ENCODE measurements at places on chromosomes 5 and 9.

- DNase-seq, result no peak
These were observed 288.7 kb downstream of the RFX3 start for GRCh38 chr9:3237121-3237520.

GRCh38 chr5:99771296-99771695 lies 763.9 kb upstream of the FAM174A start:
- no peak for DNase-seq

DNA sequence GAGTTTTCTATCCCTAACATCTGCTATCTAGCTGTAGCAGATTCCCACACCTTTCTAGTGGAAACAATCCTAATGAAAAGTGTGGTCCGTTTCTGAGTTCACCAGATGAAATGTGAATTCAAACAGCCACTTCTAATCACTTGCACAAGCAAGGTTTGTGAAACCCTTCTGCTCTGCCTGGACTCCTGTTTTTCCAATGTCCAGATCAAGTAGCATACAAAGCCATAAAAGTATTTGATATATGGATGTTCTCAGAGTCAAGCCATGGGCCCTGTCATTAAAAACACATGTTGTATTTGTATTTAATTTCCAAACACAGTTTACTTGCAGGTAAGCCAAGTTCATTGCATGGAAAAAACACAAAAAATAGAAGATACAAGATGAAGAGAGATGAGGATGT lies 570.4 kb downstream of the NR2F1-AS1 start:
- no peak for DNase-seq

DNA sequence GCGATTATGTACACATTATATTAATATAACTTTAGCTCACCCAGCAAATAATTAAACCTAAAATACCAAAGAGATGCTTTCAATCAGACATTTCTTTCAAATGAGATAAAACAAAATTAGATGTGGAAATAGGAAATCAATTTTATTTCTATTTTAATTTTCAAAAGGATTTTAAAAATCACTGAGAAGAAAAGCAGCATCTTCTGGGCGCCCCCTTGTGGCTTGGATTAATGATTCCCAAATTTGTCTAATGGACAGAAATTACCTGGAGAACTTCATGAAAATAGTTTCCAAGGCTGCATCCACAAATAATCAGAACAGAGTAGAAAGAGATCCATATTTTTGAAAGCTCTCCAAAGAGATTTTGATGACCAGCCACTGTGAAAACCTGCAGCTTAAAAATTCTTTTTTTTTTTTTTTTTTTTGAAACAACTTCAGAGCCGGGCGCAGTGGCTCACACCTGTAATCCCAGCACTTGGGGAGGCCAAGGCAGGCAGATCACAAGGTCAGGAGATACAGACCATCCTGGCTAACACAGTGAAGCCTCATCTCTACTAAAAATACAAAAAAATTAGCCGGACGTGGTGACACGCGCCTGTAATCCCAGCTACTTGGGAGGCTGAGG lies 50.9 kb upstream of the CEMIP2 start:
- no peak for DNase-seq
